Calu3 (cell line): ENCODE measurements at places on chromosomes 13 and 19. TPM values are rescaled to one million over a fixed set of nuclear protein-coding genes. Genes with fewer than 3 reads are reported as not detected.

GRCh38 chr19:5144545-5145179 is 175.7 kb downstream of the KDM4B start:
- no peak for DNase-seq

Gene KCTD4
- total RNA-seq: not detected in 2 replicates

Gene GNG7
- 0.87 and 0.91 TPM in 2 replicates for total RNA-seq

- no peak for DNase-seq
Measured at GRCh38 chr13:106488686-106489085, 46.8 kb downstream of the EFNB2 start.

Gene ZNF121
- 61.1 and 66.2 TPM in 2 replicates for total RNA-seq

GRCh38 chr13:101736566-101736965 is 284.1 kb downstream of the ITGBL1 start:
- no peak for DNase-seq

DNA sequence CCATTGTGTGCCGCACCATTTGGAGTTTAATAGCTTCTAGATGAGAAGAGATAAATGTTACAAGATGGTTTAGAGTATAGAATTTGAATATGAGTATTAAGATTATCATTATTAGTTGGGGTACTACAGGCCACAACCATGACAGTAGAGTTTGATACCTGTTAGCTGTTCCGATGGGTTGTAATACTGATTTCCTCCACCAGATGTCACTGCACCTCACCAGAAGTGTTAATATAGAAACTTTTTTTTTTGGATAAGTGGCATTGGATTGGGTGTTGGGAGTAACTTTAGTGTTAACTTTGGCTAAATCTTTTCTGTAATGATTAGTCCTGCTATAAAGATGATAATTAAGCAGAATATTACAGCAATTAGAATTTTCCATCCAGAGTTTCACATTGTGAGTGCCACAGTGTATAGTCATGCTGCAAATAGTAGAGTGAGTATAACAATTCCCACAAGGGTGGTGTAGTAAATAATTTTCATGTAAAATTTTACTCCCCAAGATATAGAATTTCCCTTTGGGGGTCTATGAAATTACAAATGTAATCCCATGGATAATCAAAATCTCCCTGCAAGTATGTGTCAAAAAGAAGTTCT is 56.3 kb downstream of the PSG3 start:
- DNase-seq: peak; percentile 54

- DNase-seq: no peak
Measured at GRCh38 chr13:27263438-27263837, 7.2 kb upstream of the RASL11A start.

Gene CGB3
- total RNA-seq: 1.1 TPM in 1 of 2 replicates, not detected in the other

GRCh38 chr13:99484473-99484872 is 16.8 kb upstream of the TM9SF2 start:
- DNase-seq: no peak

Gene CEACAM1
- total RNA-seq: 132 and 159 TPM in 2 replicates

DNA sequence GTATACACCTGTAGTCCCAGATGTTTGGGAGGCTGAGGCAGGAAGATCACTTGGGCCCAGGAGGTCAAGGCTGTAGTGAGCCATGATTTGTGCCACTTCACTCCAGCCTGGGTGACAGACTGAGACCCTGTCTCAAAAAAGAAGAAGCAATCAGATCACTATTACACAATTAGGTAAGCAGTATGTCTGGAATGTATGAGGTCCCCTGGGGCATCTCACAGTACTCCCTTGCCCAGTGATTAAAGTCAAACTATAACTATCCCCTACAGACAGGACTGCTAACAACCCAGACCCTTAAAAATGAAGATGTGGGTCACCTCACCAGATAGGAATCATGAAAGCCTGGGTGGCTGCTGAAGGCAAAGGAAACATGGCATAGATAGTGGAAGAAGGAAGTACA is 9.4 kb upstream of the PAN3 start:
- no peak for DNase-seq

Gene ZNF579
- 29.8 and 33.4 TPM in 2 replicates for total RNA-seq

DNA sequence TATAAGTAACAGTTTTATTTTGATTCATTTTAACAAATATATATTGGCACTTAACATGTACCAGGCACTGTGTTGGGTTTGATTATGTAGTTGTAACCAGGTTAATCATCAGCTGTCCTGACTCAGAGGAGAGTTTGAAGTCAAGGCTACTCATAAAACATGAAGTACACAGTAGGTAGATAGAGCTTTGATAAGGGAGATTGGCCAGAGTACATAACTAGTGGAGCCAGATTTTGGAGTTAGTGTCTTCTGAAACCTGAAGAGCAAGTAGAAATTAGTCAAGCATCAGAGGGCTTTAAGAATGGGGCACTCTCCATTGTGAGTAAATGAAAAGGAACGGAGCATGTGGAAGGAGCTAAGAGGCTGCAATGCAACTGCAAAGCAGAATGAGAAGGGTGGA is 333.9 kb downstream of the RFC3 start:
- DNase-seq: no peak

DNA sequence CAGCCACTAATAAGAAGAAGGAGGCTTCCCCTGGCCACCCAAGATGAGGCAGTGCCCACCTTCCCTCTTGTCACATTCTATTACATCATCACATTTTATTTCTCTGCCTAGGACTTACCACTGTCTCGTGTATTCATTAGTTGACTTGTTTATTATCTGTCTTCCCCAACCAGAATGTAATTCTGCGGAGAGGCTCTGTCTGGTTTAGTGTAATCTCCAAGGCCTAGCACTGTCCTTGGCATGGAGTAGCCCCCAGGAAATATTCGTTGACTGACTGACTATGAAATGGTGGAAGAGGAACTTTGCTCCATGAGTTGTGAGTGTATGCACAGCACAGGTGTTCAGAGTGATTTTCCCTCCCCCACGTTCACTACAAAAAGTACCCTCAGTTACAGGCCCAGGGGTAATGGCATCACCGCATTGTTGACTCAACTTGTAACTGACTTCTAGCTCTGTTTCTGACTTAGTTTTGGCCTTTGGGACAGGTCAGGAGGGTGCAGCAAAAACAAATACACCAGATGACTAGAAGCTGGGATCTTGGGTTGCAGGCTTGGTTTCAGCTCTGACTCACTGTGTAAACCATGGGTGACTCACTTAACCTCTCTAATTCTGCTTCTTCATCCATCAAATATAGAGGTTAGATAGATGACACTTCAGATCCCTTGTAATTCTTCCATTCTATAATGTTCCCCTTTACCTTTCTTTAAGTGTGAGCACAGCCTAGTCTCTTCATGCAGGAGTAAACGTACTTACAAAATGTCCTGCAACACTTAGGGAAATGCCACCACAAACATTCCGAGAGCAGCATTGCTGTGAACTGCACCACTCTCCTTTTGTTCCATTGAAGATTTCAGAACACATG is 229.7 kb downstream of the KCNRG start:
- peak; percentile 59 for DNase-seq

GRCh38 chr13:33274264-33274663 is 11.3 kb downstream of the STARD13 start:
- DNase-seq: no peak

Gene NUFIP1
- total RNA-seq: 6.6 TPM in 2 replicates

Gene CKM
- total RNA-seq: not detected in 2 replicates

Gene ELAVL3
- not detected in 2 replicates for total RNA-seq

GRCh38 chr19:1768248-1768647 is 14.9 kb downstream of the ONECUT3 start:
- DNase-seq: no peak

Gene FCAR
- total RNA-seq: not detected in 2 replicates

Gene DIRAS1
- 0.17 and 0.51 TPM in 2 replicates for total RNA-seq
